ENCODE measurements at places on chromosomes 12 and 14.

DNA sequence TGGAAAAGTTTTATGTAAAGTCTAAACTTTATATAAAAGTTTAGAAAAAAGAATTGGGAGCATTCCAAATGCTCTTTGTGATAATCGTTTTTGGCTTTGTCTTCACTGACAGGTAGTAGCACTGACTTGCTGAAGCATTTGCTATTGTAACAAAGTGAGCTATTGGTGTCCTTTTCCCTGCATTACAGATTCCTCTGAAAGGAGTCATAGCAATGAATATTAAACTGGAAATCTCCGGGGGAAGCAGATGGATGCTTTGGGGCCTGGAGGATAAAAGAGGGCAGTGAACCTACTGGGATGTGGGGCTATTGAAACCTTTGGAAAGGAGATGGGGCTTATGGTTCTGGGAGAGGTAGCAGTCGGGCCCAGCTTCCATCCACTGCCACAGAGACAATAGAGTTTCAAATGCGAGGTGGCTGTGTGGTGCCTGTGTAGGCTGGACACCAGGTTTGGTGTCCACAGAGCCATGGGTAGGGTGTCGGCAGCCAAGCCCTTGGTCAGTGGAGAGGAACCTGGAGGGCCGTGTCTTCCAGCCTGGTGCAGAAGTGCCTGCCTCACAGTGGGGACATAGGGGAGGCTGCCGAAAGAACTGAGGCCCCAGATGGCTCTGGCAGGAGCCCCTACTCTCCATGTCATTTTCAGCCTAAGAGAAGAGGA, 10.1 kb downstream of the GSG1 start:
- DNase-seq, result no peak

GRCh38 chr14:99718811-99719192, 34.7 kb downstream of the CYP46A1 start:
- DNase-seq, result no peak

- DNase-seq, result no peak
These were observed 96.1 kb downstream of the FLRT2 start for GRCh38 chr14:85625925-85626585.

DNA sequence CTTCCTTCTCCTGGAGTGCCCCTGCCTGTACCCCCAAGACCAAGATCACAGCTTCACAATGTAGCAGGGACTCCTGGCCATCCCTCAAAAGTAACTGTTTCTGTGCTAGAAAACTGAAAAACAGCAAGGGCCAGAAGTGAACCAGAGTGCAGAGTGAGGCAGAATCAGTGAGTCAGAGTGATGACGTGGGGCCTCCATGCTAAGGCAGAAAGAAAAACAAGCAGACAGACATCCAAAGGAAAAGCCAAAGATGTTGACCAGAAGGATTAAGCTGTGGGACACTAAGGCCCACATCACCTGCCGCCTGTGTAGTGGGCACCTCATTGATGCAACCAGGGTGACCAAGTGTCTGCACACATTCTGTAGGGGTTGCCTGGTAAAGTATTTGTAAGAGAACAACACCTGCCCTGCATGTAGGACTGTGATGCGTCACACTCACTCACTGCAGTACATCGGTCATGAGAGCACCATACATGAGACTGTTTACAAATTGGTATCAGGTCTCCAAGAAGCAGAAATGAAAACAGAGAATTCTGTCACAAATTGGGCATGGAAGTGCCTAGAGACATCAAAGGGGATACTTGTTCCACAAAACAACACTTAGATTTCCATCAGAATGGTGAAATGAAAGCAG, 51.2 kb downstream of the ARMH4 start:
- DNase-seq, result no peak

GRCh38 chr12:53259891-53260290, 8.2 kb upstream of the ESPL1 start:
- DNase-seq, result no peak

All from hypothalamus (tissue), 51 donors.